ENCODE measurements at places on chromosomes 5 and 9.

GRCh38 chr9:11992866-11993265 lies 700.3 kb upstream of the TYRP1 start:
- DNase-seq = no peak

GRCh38 chr9:135156525-135157510 lies 69.3 kb downstream of the OLFM1 start:
- no peak for DNase-seq

- no peak for DNase-seq
Measured at GRCh38 chr5:115531380-115531779, 13.2 kb downstream of the FEM1C start.

DNA sequence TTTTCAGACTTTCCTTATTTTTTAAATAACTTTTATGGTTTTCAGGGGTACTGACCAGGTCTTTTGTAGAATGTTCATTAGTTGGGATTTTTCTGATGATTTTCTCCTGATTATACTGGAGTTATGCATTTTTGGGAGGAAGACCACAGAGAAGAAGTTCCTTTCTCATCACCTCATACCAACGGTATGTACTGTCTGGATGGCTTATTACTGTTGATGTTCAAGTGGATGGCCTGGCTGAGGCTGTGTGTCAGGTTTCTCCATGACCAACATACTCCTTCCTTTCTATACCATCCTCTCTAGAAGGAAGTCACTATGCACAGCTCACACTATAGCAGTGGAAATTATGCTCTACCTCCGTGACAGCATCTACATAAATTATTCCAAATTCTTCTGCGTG lies 71.1 kb upstream of the NR3C1 start:
- no peak for DNase-seq

All from stimulated activated CD8-positive, alpha-beta memory T cell treated with anti-CD3 and anti-CD28 coated beads, Interleukin-4, amount 100 ng/mL, for 1 hour (primary cell).